ENCODE measurements at places on chromosomes 12 and 14.

DNA sequence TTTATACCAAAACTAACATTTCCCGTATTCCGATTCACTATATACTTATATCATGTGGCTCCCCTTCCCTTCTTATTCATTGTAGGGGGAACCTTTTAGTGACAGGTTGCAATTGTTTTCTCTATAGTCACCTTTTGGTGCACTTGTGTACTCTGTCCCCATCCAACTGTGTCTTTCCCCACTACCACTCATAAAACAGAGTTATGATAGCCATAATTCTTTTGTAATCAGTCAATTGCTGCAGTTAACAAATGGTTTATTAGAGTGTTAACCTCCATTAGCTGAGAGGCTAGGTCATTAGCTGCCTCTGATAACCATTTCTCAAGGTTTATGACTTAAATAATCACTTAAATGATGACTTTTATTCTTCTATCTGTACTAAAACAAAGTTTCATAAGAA lies 338.1 kb upstream of the SEL1L start:
- peak; percentile 85 for DNase-seq

GRCh38 chr12:116346741-116347140 lies 69.2 kb upstream of the MED13L start:
- peak; percentile 76 for DNase-seq

DNA sequence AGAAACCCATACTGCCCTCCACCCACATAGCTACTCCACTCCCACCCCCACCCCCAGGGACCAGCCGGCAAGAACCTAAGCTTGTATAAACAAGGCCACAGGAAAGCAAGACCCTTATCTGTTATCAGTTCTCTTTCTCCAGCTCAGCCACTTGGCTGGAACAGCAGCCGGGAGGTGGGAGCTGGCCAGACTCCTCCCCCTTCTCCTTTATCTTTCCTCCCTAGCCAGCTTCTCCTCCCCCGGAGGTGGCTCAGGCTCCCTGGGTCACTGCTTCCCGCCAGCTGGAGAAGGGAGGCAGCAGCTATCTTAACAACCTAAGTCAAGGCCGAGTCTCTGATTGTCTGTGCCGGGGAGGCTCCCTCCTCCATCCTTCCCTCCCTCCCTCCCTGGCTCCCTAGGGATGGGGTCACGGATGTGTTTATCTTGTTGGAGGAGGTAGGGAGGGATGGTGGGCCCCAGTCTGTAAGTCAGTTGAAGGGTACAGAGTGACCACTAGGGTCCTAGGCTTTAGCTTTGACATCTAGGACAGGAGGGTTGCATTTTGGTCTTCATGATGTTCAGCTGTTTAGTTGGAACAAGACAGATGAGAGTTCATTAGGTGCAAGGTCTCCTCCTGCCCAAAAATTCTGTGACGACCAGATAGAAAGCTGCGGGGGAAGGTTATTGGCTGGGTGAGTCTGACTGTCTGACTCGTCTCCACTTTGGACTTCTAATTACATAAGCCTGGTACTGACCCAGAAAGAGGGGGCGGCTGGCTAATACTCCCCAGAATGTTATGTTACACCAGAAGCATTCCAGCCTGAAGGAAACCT lies 29.7 kb downstream of the ZFP36L1 start:
- DNase-seq = peak; percentile 77

DNA sequence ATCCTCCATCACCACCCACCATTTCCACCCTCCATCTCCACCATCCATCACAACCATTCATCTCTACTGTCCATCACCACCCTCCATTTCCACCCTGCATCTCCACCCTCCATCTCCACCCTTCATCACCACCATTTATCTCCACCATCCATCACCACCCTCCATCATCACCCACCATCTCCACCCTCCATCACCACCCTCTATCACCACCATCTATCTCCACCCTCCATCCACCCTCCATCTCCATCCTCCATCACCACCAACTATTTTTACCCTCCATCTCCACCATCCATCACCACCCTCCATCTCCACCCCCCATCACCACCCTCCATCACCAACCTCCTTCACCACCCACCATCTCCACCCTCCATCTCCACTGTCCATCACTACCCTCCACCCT lies 4.7 kb upstream of the CEP170B start:
- no peak for DNase-seq

DNA sequence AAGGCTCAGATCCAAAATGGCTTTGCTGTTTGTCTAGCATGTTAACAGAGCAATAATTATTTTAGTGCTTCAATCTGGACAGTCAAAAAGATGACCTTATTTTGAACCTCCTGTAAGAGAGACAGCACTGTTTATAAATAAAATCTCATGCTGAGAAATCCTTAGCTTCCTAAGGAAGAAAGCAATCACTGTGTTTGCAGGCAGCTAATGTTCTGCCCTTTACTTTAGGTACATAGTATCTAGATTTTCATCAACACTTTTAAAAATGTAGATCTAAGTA lies 105.3 kb downstream of the PRKD1 start:
- no peak for DNase-seq

DNA sequence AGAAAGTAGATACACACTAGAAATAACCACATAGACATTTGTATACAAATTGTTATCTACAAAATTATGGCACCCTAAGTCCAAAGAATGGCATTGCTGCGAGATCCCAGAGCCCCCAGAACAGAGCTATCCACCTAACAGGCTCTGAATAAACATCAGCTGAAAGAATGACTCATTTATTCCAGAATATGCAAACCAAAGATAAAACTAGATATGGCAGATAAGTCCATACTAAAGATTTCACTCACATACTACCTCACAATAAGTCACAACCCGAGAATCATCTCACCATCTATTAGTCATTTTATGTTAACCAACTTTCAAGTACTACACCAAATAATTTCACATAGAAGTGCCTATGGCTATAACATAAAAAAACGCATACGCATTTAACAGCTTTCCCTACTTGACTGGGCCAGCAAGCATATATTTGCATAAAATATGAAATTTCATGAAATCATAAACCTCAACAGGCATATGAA lies 5.6 kb downstream of the CNIH1 start:
- DNase-seq = peak; percentile 25

DNA sequence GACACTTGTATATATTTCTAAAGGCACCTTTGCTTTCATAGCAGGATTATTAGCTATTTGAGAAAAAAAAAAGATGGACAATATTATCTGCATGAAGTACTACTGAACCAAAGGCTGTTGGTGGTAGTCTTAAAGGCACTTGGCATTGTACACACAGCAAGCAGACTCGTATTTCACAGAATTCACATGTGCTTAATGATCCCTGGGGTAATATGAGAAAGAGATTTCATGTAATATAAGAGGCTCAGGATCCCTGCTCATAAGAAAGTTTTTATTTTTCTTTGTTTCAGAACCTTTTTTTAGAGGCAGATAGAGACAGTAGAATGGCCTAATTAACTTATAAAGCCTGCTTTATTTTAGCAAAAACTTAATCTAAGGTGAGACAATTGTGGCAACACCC lies 59.5 kb downstream of the SYNE2 start:
- no peak for DNase-seq

DNA sequence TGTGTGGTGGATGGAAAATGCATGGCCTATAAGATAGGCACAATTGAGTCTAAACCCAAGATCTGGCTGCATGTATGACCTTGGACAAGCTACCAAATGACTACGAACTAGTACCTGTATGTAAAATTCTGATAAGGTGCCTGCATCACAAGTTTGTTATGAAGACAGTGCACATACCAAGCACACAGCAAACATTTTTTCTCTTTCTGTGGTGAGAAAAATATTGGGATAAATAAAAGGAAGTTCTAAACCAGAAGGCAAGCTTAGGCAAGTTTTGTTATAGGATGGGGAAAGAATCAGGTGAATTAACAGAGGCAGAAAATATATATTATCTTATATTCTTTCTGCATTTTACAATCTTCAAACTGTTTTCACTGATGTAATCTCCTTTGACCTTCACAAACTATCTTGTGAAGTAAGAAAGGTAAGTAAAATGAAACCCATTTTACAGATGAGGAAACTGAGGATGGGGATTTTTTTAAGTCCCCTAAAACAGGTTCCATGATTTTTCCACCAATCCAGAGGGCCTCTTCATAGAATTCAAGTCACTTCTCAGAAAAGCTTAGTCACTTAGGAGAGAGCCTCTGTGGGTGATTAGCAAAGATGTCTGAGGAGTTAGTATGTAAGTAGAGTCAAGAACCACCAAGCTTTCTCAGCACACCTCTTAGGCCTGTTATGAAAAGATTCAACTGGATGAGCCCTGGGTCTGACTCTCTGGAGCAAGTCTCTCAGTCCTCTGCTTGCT lies 132.0 kb upstream of the RAP1B start:
- no peak for DNase-seq

- no peak for DNase-seq
These were observed 20.1 kb upstream of the RIN3 start for GRCh38 chr14:92493492-92493891.

DNA sequence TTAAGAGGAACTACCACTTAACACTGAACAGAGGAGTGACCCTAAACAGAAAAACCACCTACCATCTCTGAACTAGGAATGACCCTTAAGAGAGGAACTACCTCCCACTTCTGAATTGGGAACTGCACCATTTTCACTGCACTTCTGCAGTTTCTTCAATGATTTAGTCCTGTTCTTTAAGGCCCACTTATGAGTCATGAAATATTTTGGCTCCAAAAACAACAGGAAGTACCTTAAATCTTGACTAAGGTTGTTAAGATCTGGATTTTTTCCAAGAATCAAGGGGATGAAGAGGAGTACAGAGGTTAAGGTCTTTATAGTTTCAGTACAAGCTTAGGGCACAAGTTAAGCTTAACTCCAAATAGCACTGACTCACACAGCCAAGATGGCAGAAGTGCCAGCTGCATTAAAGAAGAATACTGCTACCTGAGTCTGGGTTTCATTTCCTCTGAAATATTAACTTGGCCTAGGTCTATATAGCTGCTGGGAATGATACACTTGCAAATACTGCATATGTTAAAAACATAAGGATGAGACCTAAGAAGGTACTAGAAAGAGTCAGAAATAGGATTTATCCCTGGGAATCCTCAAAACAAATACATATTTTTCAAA lies 4.2 kb downstream of the NPC2 start:
- peak; percentile 24 for DNase-seq

DNA sequence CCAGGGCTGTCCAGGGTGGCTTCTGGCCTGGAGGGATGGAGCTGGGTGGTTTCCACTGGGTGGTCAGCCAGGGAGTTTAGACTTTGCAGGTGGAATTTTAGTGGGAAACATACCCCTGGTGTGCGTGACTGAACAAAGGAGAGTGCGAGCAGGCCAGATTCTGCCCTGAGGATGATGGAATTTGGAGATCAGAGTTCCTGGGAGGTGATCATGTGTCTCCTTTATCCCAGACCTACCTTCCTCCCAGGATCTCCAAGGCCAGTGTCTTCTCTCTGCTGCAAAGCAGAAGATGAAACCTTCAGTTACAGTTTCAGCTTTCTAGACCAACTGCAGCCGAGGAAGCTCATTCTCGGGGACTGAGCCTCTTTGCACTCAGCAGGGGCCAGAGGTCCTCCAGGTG lies 33.2 kb downstream of the RPH3A start:
- DNase-seq = no peak

DNA sequence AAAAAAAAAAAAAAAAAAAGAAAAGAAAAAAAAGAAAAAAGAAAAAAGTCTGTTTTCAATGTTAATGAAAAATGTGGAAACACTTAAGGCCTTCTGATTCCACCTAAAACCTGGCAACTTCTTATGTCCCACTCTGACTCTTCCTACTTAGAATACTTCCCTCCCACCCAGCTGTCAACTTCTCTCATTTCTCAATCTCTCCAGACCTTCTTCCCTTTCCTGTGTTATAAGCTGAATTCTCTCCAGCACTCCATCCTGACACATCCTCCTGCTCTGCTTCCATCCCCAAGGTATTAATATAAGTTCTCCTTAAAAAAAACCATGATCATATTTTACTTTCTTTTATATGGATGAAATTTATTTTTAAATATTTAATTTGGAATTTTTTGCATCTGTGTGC lies 20.3 kb upstream of the TMTC1 start:
- DNase-seq = no peak

GRCh38 chr14:89454996-89455395 lies 38.0 kb upstream of the FOXN3 start:
- DNase-seq = no peak

DNA sequence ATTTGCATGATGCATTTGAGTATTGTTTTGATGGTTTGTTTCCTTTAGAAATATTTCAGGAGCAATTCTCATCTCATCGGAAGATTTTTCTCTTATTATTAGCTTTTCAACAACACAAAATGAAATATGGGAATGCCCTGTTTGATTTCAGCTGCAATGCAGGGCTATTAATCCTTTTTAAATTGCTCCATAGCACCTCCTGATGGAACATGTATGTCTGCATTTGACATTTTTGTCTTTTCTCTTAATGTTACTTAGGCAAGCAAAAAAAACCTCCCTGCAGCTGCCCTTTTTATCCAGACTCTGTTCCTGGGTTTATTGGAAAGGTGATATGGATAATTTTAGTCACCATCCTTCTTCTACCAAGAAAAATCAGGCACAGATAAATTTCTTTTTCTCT lies 895.8 kb downstream of the RPS29 start:
- DNase-seq = no peak

- DNase-seq = no peak
These were observed 720.5 kb downstream of the VRK1 start for GRCh38 chr14:97517566-97518234.

GRCh38 chr12:94173660-94174265 lies 25.4 kb downstream of the PLXNC1 start:
- no peak for DNase-seq

- DNase-seq = no peak
These were observed 653.3 kb upstream of the MIS18BP1 start for GRCh38 chr14:45906257-45906656.

DNA sequence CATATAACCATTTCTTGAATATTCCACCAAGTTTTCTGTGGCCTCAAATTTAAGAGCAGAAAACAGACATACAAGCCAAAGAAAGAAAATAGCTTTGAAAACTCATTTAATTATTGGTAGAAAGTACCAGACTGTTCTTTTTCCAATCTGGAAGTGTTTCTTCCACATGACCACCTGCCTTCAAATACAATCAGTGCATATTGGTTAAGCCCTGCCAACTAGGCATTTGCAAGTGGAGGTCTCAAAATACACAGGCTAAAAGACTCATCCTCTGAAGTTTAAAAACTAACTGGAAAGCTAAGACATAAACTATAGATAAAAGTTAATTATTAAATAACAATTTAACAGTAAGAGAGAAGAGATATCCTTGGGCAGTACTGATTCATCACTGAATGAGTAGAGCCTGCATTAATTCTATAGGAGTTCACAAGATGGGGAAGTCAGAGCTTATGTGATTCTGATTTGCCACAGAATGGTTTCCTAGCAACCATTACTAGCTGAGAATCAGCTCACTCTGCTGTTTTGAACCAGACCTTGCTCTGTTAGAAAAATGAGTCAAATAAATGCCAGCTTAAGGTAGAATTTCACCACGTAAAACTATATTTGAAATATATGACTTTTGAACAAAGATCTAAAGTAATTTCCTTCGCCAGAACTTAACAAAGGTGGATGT lies 433.8 kb downstream of the FUT8 start:
- no peak for DNase-seq

Measured in small intestine (tissue), 16 donors.